ENCODE measurements at places on chromosomes 12 and 14. TPM values are rescaled to one million over a fixed set of nuclear protein-coding genes. Genes with fewer than 3 reads are reported as not detected.

DNA sequence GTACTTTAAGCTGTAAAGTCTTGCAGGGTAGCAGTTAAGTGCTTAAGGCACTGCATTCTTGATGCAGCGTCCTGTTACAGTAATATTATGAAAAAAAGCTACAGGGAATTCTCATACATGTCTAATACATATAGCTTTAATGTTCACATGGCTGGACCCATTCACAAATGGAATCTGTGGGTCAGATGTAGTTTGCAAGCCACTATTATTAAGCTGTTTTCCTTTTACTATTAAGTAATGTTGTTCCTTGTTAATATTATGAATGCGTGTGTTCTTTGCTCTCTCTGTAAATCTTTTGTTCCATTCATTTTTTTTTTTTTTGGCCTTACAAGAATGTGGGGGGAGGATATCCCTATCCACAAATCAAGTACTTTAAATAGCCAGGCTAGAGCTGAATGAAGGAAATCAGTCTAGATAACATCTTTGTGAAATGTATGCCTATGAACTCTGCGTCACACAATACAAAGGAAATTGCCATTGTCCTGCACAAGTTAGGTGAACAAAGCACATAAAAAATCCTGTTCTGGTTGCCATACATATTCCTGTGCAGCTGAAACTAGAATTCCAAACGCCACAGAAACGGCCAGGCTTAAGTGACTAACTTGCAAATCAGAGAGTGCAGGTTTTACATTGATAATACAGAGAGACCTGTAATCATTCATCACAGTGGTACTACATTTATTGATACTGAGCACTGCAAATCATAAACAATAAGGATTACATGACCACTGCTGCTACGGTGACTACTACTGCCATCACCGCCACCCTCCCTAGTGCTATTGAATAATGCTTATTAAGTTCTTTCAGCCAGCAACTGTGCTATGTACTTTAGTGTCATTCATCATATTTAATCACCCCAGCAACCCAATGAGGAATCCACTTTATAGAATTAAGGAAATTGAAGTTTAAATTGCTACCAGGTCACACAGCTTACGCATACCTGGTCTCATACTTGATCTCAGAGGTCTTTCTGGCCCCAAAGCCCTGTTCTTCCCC lies 111.9 kb downstream of the HMGA2 start:
- H3K4me1 ChIP-seq = peaks cover 3% of the 10 kb centered on the region
- H3K27me3 ChIP-seq = peaks cover 10% of the 10 kb centered on the region
- H3K4me3 ChIP-seq = no peak overlapping the region
- no peak overlapping the region for H3K27ac ChIP-seq

GRCh38 chr14:30296931-30297405 lies 262.0 kb upstream of the G2E3 start:
- H3K4me1 ChIP-seq = peaks cover 3% of the 10 kb centered on the region
- no peaks in the 10 kb centered on the region for H3K27me3 ChIP-seq
- no peak for DNase-seq
- no peak overlapping the region for H3K27ac ChIP-seq
- no peaks in the 10 kb centered on the region for H3K36me3 ChIP-seq
- no peak overlapping the region for H3K4me3 ChIP-seq

GRCh38 chr14:89138846-89139245 lies 278.2 kb downstream of the FOXN3 start:
- peaks cover 13% of the 10 kb centered on the region for H3K27me3 ChIP-seq
- peaks cover 3% of the 10 kb centered on the region for H3K36me3 ChIP-seq
- no peak overlapping the region for H3K4me3 ChIP-seq
- H3K4me1 ChIP-seq = no peaks in the 10 kb centered on the region
- no peak overlapping the region for H3K27ac ChIP-seq

GRCh38 chr12:50069539-50069938 lies 12.1 kb downstream of the ASIC1 start:
- H3K27me3 ChIP-seq = no peaks in the 10 kb centered on the region
- no peak overlapping the region for H3K4me3 ChIP-seq
- no peaks in the 10 kb centered on the region for H3K36me3 ChIP-seq
- DNase-seq = no peak
- peaks cover 6% of the 10 kb centered on the region for H3K4me1 ChIP-seq

DNA sequence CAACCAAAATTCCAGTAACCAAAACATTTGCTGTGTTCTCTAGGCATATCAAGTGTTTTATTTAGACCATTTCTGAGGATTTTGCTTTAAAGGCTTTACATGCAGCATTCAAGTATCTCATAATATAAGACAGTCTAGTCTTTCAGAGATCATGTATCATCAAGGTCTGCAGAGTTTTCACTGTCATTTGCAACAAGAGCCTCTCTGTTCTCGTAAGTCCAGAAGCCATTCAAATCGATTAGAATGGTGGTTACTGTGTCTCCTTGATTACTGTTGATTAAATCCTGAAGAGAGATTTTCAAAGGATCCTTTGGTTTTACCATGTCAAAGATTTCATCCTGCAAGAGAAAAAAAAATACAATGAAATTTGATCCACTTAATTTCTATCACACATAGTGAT lies 36.3 kb downstream of the PPP2R3C start:
- no peak overlapping the region for H3K27ac ChIP-seq
- no peaks in the 10 kb centered on the region for H3K27me3 ChIP-seq
- H3K4me3 ChIP-seq = no peak overlapping the region
- H3K36me3 ChIP-seq = peaks cover 46% of the 10 kb centered on the region
- DNase-seq = no peak
- no peaks in the 10 kb centered on the region for H3K4me1 ChIP-seq

- no peak overlapping the region for H3K27ac ChIP-seq
- peaks cover 60% of the 10 kb centered on the region for H3K27me3 ChIP-seq
- no peak overlapping the region for H3K4me3 ChIP-seq
- H3K36me3 ChIP-seq = peaks cover 2% of the 10 kb centered on the region
- peaks cover 24% of the 10 kb centered on the region for H3K4me1 ChIP-seq
- DNase-seq = no peak
Measured at GRCh38 chr14:75274050-75274898, 4.4 kb upstream of the FOS start.

DNA sequence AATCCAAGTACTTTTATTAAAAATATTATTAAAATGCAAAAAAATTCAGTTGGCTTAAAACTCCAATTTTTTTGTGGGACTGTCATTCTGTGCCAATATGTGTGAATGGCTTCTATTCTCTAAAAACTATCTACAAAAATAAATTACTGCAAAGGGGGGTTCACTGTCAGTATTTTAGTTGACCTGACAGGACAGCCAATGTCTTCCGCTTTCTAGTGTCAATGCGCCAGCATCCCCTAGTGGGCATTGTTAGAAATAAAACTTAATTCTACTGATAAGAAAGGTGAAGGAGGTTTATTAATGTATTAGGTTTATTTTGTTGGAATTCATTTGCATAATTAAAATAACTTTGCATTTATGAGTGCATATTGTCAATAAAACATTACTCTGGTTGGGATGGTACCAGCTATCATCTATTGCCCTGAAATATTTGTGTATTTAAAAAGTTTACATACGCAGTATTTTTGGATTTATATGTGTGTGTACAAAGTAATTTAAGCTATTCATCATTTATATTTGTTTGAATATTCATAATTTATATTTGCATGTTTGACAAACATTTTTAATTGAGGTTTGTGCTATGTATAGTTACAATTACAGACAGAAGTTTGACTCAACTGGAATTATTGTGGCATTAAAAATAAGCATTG lies 527.2 kb downstream of the FLRT2 start:
- H3K4me3 ChIP-seq = no peak overlapping the region
- no peak for DNase-seq
- H3K27ac ChIP-seq = no peak overlapping the region
- no peaks in the 10 kb centered on the region for H3K36me3 ChIP-seq

- no peaks in the 10 kb centered on the region for H3K4me1 ChIP-seq
- no peaks in the 10 kb centered on the region for H3K36me3 ChIP-seq
- no peak for DNase-seq
- H3K27me3 ChIP-seq = no peaks in the 10 kb centered on the region
Measured at GRCh38 chr14:87566991-87567390, 426.0 kb downstream of the GALC start.

DNA sequence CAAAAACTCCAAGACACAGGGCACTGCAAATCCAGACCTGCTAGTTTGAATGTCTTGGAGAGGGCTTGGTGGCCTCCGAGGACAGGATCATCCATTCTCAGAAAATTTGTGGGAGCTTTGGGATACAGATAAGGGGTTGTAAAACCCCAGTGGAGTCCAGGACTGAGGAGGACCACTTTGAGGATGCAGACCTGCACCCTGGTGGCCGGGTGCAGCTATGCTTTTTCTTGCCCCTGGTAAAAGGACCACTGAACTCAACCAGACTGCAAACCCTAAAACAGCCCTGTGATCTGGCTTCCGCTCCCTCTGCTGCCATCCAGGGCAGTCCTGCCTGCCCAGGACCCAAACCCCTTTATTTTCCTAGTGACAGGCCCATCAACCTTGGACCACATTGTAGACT lies 169.5 kb upstream of the DAAM1 start:
- no peaks in the 10 kb centered on the region for H3K36me3 ChIP-seq
- no peak overlapping the region for H3K27ac ChIP-seq
- H3K4me3 ChIP-seq = no peak overlapping the region

GRCh38 chr12:83245156-83245555 lies 558.5 kb downstream of the TMTC2 start:
- H3K4me3 ChIP-seq = no peak overlapping the region
- DNase-seq = no peak
- H3K27me3 ChIP-seq = no peaks in the 10 kb centered on the region

- no peak overlapping the region for H3K27ac ChIP-seq
- H3K36me3 ChIP-seq = no peaks in the 10 kb centered on the region
- H3K4me1 ChIP-seq = no peaks in the 10 kb centered on the region
- no peaks in the 10 kb centered on the region for H3K27me3 ChIP-seq
- no peak overlapping the region for H3K4me3 ChIP-seq
Measured at GRCh38 chr14:77889971-77890442, 90.1 kb downstream of the ADCK1 start.

DNA sequence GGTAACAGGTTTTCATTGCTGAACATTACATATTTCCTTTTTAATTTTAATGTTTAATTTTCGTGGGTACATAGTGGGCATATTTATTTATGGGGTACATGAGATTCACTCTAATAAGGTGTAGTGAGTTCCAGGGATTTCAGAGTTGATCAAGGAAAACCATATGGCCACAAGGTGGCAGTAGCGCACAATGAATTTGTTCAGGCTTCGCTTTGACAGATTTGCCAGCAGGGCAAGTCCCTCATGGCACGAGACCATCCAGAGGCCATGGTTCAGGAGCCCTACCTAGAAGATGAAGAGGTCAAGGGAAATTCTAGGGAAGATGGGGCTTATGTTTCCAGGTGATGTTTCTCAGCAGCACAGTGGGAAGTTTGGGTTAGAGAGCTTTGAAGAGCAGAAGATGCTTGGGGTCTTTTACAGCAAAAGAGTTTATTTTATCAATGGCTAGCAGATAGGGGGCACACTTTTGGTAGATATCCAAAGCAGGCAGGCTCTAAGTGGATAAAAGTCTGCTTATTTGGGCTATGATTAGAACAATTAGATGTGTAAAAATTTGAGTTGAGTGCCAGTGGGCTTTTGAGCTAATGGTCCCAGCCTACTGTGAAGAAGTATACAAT lies 1004.4 kb downstream of the AACS start:
- no peak overlapping the region for H3K27ac ChIP-seq
- no peaks in the 10 kb centered on the region for H3K27me3 ChIP-seq
- H3K4me1 ChIP-seq = no peaks in the 10 kb centered on the region
- H3K36me3 ChIP-seq = no peaks in the 10 kb centered on the region

- H3K36me3 ChIP-seq = no peaks in the 10 kb centered on the region
- H3K4me3 ChIP-seq = no peak overlapping the region
- no peak overlapping the region for H3K27ac ChIP-seq
- H3K4me1 ChIP-seq = no peaks in the 10 kb centered on the region
Measured at GRCh38 chr12:54140588-54141388, 48.0 kb downstream of the SMUG1 start.

DNA sequence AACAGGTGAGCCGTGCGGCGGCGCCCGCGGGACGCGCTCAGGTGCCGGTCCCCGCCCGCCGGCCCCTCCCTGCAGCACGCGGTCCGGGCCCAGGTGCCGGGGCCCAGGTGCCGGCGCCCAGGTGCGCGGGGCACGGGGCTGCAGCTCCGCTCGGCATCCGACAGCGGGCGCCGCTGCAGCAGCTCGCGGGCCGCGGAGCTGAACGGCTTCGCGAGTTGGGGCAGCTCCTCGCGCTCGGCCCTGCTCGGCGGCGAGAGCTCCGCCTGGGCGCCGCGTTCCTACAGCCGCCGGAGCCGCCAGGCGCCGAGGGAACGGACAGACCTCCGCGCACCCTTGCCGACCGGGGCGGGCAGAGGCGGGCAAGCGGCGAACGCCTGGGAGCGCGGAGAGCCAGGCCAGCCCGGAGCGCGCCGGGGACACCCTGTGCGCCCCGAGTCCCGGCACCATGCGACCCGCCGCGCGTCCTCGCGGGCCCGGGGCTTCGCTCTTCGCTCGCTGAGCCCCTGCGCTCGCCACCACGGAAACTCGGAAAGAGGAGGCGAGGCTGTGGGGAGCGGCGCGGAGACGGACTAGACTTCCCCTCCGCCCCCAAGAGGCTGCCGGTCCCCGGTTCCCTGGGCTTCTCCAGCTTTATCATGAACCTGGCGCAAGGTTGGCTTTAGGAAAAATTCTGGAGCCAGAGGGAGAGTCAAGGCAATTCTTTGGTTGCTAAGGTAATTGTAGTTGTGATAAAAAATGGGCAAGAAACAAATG lies at the start of gene RGS6:
Gene RGS6 (plus strand): TSS at position 201 of the 753 bp plus-strand sequence.
- DNase-seq = peak; percentile 10
- H3K4me3 ChIP-seq = peak within 1 kb of the TSS; percentile 74
- H3K27me3 ChIP-seq = peaks cover 55% of the 10 kb centered on the region
- H3K27ac ChIP-seq = peak within 1 kb of the TSS; percentile 80

DNA sequence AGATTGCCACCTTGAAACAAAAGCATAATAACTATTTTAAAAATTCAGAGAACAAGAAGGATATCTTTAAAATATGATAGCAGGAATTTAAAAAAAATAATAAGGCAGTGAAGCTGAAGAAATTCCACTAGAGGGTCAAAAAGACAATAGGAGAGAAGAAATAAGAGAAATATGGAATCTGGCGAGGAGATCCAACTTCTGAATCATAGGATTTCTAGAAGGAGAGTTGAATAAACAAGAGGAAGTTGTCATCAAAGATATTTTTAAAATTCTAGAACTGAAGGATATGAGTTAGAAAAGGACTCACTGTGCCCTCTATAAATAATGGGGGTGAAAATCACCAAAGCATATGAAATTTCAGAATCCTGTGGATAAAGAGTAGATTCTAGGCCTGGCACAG lies 26.8 kb upstream of the TOMM20L start:
- no peak overlapping the region for H3K4me3 ChIP-seq
- no peak for DNase-seq
- H3K36me3 ChIP-seq = peaks cover 48% of the 10 kb centered on the region
- no peaks in the 10 kb centered on the region for H3K27me3 ChIP-seq
- peaks cover 6% of the 10 kb centered on the region for H3K4me1 ChIP-seq

GRCh38 chr12:8860165-8860961 lies 37.9 kb downstream of the A2ML1 start:
- H3K4me1 ChIP-seq = no peaks in the 10 kb centered on the region
- no peaks in the 10 kb centered on the region for H3K36me3 ChIP-seq
- no peak overlapping the region for H3K4me3 ChIP-seq
- no peak for DNase-seq
- no peaks in the 10 kb centered on the region for H3K27me3 ChIP-seq

- H3K4me3 ChIP-seq = no peak overlapping the region
- peaks cover 17% of the 10 kb centered on the region for H3K36me3 ChIP-seq
- H3K4me1 ChIP-seq = peaks cover 53% of the 10 kb centered on the region
- no peak for DNase-seq
- H3K27me3 ChIP-seq = peaks cover 45% of the 10 kb centered on the region
Measured at GRCh38 chr14:92584816-92585215, 71.2 kb downstream of the RIN3 start.

USP44 gene
- 4.3 TPM for total RNA-seq

TEDC1 gene
- total RNA-seq = 38.2 TPM

MSI1 gene
- total RNA-seq = 3.5 TPM

RERG gene
- not detected for total RNA-seq

HHIPL1 gene
- not detected for total RNA-seq

LALBA gene
- total RNA-seq = not detected

APOF gene
- total RNA-seq = not detected

SLC6A12 gene
- total RNA-seq = 0.37 TPM

Data from activated T-helper 2 cell treated with anti-CD3 and anti-CD28 coated beads, Interferon-gamma antibody, Interleukin-2, Interleukin-4, amounts not matched to agents 10 μg/mL and 5 μg/mL and 100 μg/mL, durations not matched to agents 14 hours and 24 hours and 36 hours (primary cell).